T-helper 2 cell treated with Interferon-gamma antibody and Interleukin-4, amounts not matched to agents 5 μg/mL and 100 μg/mL, for 36 hours (primary cell): ENCODE measurements at places on chromosomes 5 and 9.

GRCh38 chr5:37043693-37044092, 167.1 kb downstream of the NIPBL start:
- no peak for DNase-seq

DNA sequence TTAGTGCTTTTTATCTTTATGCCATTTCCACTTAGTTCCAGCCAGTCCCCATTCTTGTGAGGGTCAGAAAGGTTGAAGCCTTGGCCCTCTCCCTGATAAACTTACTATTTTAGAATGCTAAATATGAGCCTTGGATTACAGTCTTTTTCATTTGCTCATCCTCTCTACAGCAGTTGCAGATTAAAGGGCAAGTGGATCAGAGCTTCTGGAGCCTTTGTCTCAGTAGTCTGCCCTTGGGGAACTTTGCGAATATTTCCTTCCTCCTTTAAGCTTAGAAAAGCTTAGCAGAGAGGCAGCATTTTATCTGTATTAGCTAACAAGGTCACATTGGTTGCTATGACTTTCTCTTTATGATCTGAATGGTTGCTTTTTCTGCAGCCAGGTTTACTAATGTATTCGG, 11.5 kb downstream of the FSD1L start:
- DNase-seq = no peak

- no peak for DNase-seq
Measured at GRCh38 chr9:33184963-33185362, 17.8 kb upstream of the B4GALT1 start.

DNA sequence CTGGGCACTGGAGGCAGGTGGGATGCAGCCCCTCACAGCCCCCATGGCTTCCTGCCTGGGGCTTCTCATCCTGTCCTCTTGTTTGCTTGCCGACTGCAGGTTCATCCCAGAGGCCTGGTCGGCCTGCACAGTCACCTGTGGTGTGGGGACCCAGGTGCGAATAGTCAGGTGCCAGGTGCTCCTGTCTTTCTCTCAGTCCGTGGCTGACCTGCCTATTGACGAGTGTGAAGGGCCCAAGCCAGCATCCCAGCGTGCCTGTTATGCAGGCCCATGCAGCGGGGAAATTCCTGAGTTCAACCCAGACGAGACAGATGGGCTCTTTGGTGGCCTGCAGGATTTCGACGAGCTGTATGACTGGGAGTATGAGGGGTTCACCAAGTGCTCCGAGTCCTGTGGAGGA, 232.7 kb downstream of the ADAMTSL1 start:
- DNase-seq = no peak

DNA sequence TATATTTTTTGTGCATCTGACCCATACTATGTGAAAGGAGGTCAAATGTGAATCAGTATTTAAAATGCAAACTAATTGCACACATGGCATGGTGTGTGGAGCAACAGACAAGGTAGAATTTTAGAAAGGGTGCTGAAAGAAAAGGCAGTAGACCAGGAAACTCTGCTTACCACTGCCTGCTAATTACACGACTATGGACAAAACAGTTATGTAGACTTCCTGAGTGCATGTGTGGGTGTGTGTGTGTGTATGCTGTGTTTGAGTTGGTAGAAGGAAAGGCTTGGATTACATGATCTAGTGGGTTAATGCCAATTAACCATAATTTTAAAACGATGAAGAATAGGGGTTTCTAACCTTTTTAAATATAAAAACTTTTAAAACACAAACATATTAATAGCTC, 349.9 kb downstream of the SH3GL2 start:
- no peak for DNase-seq

GRCh38 chr9:37967014-37967760, 63.3 kb upstream of the SLC25A51 start:
- DNase-seq = no peak

- no peak for DNase-seq
Measured at GRCh38 chr5:11076945-11077613, 316.0 kb upstream of the DAP start.

DNA sequence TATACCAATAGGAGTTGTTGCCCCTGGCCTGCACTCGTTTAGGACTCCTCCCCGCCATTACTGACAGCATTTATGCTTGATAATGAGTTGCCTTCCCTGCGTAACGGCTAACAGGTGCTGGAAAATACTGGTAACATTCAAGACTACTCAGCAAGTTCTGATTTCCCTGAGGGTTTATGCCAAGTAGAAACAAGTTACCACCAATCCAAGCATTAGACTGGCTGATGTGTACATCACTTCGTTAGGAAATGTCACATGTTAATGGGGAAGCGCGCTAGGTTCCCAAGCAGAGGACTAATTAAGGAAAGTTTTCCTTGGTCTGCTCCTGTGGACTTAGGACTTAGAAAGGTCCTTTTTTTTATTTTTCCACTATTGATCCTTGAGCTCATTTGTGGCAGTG, 302.1 kb downstream of the EFNA5 start:
- no peak for DNase-seq

DNA sequence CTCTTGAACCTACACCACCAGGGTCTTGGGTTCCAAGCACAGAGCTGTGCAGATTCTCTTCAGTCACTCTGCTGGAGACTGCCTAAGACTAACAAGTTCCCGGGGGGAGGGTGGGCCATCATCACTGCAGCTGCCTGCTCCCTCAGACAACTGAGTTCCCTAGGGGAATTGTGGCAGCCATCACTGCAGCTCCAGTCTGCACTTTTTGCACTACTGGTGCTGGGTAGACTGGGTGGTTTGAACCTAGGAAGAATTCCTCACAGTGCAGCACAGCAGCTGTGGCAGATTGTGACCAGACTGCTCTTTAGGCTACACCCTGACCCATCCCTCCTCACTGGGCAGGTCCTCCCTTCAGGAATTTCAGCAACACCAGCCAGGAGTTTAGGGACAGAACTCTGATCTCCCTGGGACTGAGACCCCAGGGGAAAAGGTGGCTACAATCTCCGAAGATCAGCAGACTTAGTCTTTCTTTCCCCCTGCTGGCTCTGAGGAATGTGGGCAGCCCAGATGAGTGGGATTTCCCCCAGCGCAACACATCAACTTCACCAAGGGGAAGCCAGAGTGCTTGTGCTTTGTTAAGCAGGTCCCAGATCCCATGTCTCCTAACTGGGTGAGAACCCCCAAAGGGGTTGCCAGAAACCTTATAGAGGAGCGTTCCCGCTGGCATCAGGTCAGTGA, 30.9 kb upstream of the RGMB start:
- no peak for DNase-seq

GRCh38 chr9:30125881-30126280, 2258.6 kb upstream of the ACO1 start:
- no peak for DNase-seq
